ENCODE measurements at places on chromosomes 2 and 18.

DNA sequence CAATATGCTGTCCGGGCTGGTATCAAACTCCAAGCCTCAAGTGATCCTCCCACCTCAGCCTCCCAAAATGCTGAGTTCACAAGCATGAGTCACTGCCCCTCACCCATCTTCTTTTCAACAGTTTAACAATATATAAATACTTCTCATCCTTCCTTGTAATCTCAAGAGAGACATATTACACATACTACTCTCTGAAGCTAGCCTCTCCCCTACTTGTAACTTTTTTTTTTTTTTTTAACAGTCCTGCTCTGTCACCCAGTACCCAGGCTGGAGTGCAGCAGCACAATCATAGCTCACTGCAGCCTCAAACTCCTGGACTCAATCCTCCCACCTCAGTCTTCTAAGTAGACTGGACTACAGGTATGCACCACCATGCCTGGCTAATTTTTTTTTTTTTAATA lies 5.7 kb downstream of the GFPT1 start:
- no peak for DNase-seq

DNA sequence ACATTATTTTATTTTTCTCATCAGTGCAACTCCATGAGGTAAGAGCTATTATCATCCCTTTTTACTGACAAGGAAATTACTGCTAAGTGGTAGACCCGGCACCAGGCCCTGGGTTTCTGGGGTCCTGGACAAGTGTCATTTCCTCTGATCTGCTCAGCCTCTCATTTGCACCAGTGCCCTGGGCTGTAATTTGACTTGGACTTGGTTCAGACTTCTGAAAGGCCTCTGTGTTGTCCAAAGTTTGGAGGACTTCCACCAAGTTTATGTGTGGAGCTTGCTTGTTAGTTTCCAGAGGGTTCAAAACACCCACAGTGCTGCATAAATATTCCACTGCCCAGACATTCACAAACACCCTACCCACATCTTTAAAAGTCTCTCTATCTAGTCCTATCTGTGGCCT lies 44.0 kb upstream of the PPP1CB start:
- no peak for DNase-seq

GRCh38 chr2:109736177-109736827 lies 57.8 kb upstream of the RGPD5 start:
- peak; percentile 7 for DNase-seq

DNA sequence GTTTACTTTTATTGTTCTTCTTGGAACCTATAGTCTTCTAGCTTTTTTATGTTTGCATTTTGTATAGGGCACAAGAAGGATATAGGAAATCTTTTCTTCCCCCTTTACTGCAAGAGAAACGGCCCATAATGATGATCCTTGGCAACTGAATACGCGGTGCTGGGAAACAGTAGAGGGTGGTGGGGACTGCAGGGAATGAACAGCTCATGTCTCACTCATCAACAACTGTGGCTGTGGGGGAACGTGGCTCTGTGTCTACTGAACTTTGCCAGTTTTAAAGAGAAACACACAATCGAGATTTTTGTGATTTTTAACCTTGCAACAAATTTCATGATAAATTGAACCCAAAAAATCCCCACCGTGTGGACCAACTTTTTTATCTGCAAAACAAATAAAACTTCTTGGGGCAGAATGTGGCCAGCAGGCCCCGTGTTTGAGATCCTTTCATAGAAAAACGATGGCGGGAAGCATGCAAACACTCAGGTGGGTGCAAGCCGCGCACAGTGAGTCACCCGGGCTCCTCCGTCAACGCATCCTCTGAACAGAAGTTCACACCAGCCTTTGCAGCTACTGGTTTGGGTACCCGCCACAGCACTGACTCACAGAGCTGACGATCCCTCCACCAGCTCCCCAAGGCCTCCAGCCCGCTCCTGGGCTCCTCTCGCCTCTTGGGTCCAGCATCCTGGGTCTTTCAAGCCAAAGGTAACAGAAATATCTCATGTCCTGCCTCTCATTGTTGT lies 149.3 kb downstream of the COL6A3 start:
- no peak for DNase-seq

DNA sequence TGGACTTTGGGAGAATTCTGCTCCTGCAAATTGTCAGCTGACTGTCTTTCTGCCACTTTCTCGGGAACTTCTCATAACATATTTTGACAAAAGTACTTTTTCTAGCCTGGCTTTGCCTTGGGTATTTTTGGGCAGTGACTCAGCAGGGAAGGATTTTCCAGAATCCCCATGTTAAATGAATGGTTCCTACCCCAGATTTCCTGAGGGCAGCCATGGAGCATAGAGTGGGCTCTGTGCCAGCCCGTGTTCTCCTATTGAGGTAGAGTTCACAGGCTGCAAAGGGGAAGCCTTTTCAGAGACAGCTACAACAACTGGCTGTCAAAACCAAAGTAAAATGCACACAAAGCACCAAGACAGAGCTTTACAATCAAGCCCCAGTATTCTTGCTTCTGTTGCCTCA lies 59.8 kb downstream of the BMP10 start:
- no peak for DNase-seq

DNA sequence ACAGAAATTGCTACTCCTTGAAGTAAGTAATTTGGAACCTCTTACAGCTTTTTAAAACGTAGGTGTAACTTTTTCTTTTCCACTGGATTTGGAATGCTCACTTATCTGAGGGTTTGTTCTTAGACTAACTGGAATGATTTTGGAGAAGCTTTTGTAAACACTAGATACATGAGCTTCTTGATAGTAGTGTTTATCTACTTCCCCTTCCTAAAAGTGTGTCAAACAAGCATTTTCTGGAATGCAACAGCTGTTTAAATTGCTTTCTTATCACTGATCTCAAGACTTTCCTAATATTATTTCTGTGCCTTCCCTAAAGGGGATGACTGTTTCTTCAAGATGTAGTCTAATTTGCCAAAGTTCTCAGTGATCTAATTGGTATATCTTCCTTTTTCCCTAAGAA lies 282.6 kb downstream of the CCDC178 start:
- DNase-seq: no peak

DNA sequence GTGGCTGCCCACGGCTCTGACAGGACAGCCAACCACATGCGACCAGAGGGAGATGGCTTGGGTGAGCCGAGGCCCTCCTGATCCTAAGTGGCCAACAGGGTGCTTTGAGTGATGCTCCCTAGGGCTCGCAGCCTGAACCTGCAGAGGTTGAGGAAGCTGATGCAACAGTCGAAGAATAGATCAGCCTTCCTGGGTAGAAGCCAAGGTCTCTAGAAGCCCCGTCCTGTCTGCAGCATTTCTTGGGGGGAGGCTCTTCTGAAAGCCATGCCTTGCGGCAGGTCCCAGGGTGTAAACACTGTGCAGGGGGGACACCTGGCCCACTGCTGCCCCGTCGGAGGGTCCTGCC lies 136.4 kb downstream of the HDAC4 start:
- DNase-seq: no peak

GRCh38 chr2:64737547-64737946 lies 83.8 kb upstream of the SERTAD2 start:
- no peak for DNase-seq

GRCh38 chr2:110994250-110994961 lies 126.3 kb upstream of the BCL2L11 start:
- no peak for DNase-seq

DNA sequence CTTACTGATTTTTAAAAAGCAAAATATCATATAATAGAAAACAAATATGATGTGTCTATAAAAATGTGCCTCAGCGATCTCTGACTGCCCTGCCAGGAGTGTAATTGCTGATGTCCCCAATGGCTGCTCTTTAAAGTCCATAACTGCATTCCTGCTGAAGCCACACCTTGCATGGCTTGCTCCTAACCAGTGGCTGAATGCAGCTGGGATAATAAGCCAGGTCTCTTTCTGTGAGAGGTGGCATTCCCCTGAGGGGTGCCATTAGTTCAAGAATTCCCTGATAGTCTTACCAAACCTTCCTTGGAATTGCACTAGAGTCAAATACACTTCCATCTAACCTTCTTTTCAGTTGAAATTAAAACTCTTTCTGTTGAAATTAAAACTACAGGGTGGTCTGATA lies 125.8 kb upstream of the ZNF804A start:
- no peak for DNase-seq

DNA sequence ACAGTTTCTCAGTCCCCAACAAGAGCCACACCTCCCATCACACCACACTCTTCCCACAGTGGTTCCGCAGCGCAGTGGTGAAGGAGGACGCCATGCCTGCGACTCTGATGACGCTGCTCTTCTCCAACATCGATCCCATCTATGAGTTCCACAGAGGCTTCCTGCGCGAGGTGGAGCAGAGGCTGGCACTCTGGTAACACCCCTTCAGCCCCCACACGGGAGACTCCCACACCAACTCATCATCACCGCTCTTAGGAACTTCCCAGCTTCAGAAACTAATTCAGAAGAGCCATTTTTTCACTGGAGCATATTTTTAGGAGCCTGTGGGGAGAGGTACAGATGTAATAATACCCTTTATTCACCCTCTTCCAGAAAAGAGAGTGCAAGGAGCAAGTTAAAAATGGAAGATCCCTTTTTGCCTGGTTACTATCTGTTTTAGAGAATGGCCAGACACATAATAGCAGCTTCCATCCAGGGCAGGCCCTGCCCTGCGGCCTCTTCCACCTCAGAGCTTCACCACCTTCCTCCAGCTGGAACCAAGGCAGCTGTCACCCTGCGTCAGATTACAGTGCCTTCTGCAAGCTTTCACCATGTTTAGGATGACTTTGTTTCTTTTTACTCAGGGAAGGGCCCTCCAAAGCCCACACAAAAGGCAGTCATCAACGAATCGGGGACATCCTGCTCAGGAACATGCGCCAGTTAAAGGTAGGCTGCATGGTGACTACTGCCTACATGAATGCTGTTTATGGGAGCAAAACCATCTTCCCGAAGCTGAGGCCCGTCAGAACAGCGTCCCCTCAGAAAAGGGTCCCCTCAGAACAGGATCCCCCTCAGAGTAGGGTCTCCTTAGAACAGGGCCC lies 44.9 kb downstream of the STK25 start:
- no peak for DNase-seq

GRCh38 chr2:240926516-240927389 lies 20.6 kb downstream of the CROCC2 start:
- DNase-seq: no peak

GRCh38 chr2:37767959-37768925 lies 96.8 kb upstream of the CDC42EP3 start:
- DNase-seq: no peak

GRCh38 chr2:54558188-54559005 lies 102.3 kb downstream of the SPTBN1 start:
- peak; percentile 75 for DNase-seq

DNA sequence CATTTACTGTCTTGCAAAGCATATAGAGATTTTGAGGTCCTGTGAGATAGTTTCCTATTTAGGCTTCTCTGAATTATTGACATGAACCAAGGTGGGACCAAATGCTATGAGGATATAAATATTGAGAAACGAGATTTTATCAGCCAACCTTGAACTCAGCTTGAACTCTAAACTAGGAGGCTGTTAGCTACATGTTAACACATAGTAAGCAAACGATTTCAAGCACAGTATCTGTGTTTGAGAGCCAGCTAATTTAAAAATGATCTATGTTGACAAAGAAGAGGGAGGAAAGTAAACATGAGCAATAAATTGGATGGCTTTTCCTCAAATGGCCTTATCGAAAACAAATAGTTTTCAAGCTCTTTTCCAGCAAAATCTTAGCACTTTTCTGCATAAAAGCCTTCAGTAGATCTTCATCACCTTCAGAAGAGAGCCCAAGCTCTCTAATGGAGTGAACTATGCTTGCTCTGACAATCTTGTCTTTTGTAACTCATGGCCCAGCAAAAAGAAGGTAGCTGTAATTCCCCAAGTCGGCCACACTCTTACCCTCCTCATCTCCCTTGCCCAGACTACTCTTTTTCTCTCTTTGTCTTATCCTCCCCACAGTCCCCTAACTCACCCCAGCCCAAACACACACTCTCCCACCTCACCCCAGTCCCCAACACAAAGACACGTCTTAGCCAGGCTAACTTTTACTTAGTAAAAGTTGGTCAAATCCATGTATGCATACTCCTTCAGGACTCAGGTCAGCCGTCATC lies 14.7 kb downstream of the CD28 start:
- DNase-seq: no peak

DNA sequence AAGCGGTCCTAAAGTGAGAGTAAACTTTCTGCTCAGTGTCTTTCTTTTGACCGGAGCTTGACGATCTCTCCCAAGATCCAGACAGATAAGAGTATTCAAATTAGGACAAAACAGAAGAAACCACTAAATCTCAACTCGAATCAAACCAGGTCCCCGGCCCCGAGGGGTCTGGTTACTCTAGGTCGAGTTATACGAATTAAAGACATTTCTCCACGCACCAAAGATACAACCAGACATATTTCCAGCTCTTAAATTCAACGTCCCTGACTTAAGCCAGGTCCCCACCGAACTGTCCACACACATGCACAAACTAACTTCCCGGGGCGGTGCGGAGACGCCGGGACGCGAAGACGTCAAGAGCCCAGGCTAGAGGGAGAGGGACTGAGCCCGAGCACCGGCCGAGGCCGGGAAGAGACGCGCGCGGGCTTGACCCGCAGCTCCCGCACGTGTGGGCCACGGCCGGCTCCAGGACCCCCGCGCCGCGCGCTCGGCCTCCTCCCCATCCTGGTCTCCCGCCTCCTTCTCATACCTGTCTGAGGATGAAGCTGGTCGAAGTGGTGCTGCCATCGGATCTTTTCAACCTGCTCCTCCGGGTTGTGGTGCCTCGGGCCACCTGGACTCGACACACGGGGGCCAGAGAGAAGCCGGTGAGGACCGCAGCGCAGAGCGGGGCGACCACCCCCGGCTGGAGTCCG lies 896 bp downstream of the CACNB4 start:
- DNase-seq: no peak

GRCh38 chr2:161250864-161251436 lies 57.3 kb upstream of the PSMD14 start:
- peak; percentile 49 for DNase-seq

DNA sequence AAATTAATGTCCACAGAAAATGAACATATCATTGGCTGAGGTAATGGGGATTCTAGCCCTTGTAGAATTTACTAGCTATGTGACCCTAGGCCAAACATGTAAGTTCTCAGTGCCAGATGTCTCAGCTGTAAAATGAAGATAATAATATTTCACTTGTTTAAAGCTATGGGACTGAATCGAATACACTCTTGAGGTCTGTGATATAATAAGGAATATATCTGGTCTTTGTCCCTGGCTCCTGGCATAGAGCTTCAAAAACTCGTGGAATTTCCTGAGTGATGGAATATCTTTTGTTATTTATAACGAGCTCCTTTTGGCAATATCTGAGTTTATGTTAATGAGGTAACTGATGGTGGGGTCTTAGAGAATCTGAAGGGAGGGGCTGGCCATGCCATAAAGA lies 201.4 kb upstream of the CYP26B1 start:
- DNase-seq: no peak

GRCh38 chr2:29723255-29724001 lies 198.0 kb downstream of the ALK start:
- no peak for DNase-seq

- DNase-seq: no peak
Measured at GRCh38 chr2:96163768-96164429, 18.7 kb upstream of the DUSP2 start.

DNA sequence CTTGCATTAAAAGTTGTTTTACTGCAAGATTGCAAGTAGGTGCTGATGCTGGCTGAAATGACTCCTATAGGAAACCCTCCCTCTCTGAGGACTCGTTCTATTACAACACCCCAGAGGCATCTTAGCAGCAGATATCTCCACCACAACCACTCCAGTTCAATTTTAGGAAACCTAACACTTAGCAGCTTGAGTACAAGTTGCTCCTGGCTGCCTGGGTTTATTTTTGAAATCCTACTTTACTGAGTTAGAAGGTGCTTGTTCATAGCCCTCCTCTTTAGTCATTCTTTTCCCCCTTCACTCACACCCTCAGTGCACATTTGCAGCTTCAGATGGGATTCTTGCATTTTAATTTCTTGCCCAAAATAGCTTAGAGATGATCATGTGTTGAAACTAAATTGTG lies 111.5 kb downstream of the MTCL1 start:
- DNase-seq: no peak

GRCh38 chr2:19336781-19337180 lies 21.6 kb downstream of the OSR1 start:
- DNase-seq: no peak

Data from NCI-H1092 treated with DMSO at 0.1 percent for 48 hours (cell line).